Effector memory CD8-positive, alpha-beta T cell (primary cell): ENCODE measurements at places on chromosomes 3 and 15.

DNA sequence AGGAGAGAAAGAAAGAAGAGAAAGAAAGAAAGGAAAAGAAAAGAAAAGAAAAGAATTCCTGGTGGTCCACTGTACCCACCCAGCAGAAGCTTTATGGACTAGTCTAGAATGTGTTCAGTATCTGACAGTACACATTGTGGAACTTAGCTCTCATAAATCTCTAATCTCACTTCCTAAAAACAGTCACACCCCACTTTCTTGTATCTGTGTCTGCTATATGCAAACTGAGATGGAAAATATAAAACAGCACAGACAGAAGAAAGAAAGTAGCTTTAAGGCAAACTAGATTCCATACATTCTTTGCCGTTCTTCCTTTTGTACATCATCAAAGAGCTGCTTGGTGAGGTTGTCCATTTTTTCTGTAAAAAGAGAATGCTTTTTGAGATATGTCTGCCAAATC, 41.1 kb upstream of the GNB5 start:
- H3K4me1 ChIP-seq = peaks cover 3% of the 10 kb centered on the region
- H3K27ac ChIP-seq = no peak overlapping the region
- H3K36me3 ChIP-seq = no peaks in the 10 kb centered on the region
- no peak overlapping the region for H3K4me3 ChIP-seq
- DNase-seq = no peak

- no peak overlapping the region for H3K27ac ChIP-seq
- H3K4me1 ChIP-seq = no peaks in the 10 kb centered on the region
- no peaks in the 10 kb centered on the region for H3K27me3 ChIP-seq
- no peak for DNase-seq
Measured at GRCh38 chr3:115982629-115983028, 359.3 kb downstream of the GAP43 start.

DNA sequence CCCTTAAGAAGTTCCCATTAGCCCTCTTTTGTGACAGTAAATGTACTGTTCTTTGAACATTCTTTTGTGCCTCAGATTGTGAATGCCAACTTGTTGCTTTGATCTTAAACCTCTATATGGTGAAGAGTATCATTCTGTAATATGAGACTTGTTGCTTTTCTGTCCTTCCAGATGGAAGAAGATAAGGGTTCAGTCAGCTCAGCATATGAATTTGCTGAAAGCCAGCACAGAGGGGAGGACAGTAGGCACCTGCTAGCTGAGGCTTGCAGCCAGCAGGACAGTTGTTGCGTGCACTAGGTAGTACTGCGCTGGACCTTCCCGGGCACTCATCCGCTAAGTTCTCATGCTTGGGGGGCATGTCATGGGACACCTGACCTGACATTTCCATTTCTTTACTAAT, 74.7 kb downstream of the DCUN1D1 start:
- H3K36me3 ChIP-seq = peaks cover 39% of the 10 kb centered on the region
- no peak overlapping the region for H3K27ac ChIP-seq
- H3K4me3 ChIP-seq = no peak overlapping the region
- H3K4me1 ChIP-seq = peaks cover 5% of the 10 kb centered on the region
- no peak for DNase-seq

DNA sequence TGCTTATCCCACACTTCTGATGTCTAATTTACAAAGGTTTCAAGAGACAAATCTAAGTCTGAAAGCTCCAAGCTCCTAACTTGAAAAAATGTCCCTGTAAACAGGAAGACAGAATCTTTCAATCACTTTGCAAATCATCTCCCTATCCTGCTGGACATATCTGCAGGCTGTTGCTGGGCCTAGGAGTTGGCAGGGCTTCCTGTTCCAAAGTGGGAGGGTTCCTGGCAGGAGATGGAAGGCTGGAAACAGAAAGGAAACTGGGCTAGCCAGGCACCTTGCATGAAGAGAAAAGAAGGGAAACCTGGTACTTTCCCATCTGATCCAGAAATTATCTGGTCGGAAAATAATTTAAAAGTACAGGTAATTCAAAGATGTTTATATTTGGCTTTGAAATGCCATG, 227.3 kb upstream of the IL12A start:
- peaks cover 6% of the 10 kb centered on the region for H3K4me1 ChIP-seq
- H3K36me3 ChIP-seq = no peaks in the 10 kb centered on the region
- H3K4me3 ChIP-seq = no peak overlapping the region
- H3K27me3 ChIP-seq = peaks cover 34% of the 10 kb centered on the region
- no peak for DNase-seq
- no peak overlapping the region for H3K27ac ChIP-seq

DNA sequence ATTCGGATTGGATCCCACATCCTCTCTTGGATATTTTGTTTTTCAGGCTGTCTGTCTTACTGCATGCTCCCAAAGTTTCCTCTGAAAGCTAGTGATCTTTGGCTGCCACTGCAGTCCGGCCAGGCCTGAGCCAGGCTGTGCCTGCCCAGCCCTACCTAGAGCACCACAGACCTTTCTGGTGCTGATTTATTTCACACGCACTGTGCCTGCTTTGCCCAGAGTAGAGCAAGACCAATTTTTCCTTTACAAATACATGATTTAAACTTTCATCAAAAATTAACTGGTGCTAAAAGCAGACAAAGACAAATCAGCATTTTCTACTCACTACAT, 28.0 kb upstream of the NDUFB4 start:
- no peak overlapping the region for H3K4me3 ChIP-seq
- H3K27ac ChIP-seq = no peak overlapping the region
- H3K36me3 ChIP-seq = no peaks in the 10 kb centered on the region
- peaks cover 48% of the 10 kb centered on the region for H3K27me3 ChIP-seq
- no peaks in the 10 kb centered on the region for H3K4me1 ChIP-seq

GRCh38 chr3:120567370-120568201, 28.6 kb upstream of the NDUFB4 start:
- H3K4me1 ChIP-seq = no peaks in the 10 kb centered on the region
- H3K36me3 ChIP-seq = no peaks in the 10 kb centered on the region
- no peak for DNase-seq
- peak overlapping the region; percentile 21 for H3K4me3 ChIP-seq
- no peak overlapping the region for H3K27ac ChIP-seq
- peaks cover 35% of the 10 kb centered on the region for H3K27me3 ChIP-seq

GRCh38 chr3:126978291-126978690, 4.6 kb upstream of the PLXNA1 start:
- H3K4me1 ChIP-seq = peaks cover 3% of the 10 kb centered on the region
- H3K27ac ChIP-seq = no peak overlapping the region
- peaks cover 16% of the 10 kb centered on the region for H3K36me3 ChIP-seq
- no peak for DNase-seq

- H3K27ac ChIP-seq = no peak overlapping the region
- no peak for DNase-seq
- H3K36me3 ChIP-seq = no peaks in the 10 kb centered on the region
- H3K27me3 ChIP-seq = peaks cover 21% of the 10 kb centered on the region
Measured at GRCh38 chr15:59555696-59556095, 55.9 kb upstream of the GCNT3 start.

DNA sequence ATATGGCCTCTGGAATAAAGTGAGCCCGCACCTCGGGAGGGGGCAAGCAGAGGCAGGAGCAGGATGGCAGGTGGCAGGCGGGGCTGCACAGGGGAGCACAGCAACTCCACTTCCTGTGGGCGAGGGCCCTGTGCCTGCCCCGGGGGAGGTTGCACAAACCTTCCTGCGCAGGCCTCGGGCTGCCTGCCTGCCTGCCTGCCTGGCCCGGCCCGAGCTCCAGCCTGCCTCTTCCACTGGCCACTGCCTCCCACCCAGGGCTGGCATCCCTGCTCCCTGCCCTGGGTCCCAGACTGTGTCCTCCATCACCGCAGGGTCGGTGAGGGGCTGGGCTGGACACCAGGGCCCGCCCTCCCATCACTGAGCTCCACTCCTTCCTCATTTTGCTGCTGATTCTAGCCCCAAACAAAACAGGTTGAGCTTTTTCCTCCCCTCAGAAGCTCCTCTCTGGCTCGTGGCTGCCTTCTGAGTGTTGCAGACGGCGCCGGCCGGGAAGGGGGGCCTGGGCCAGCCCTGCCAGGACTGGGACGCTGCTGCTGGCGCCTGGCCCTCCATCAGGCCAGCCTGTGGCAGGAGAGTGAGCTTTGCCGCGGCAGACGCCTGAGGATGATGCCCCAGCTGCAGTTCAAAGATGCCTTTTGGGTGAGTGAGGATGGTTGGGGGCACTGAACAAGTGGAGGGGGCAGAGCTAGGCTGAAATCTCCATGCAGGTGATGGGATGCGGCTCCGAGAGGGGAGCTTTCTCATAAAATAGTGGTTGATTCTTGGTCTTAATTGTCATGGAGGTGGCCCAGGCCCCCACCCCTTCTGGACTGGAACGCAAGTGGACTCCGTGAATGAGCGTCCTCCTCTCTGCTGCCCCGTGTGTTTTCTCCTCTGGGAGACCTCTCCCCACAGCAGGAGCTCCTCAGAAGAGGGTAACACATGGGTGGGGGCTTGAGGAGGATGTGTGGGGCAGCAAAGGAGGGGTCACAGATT, at the start of gene PSTPIP1:
Gene PSTPIP1, plus strand, starts transcription at position 156 of the 975 bp plus-strand sequence. Its CDS starts 448 bp downstream, at position 604.
- no peaks in the 10 kb centered on the region for H3K27me3 ChIP-seq
- H3K27ac ChIP-seq = peak within 1 kb of the TSS; percentile 98
- peaks cover 67% of the 10 kb centered on the region for H3K4me1 ChIP-seq
- peak; percentile 56 for DNase-seq
- peak within 1 kb of the TSS; percentile 97 for H3K4me3 ChIP-seq

GRCh38 chr3:133944181-133944580, 48.5 kb upstream of the RAB6B start:
- H3K27me3 ChIP-seq = peaks cover 20% of the 10 kb centered on the region
- no peak overlapping the region for H3K4me3 ChIP-seq
- no peak for DNase-seq
- peaks cover 3% of the 10 kb centered on the region for H3K36me3 ChIP-seq

DNA sequence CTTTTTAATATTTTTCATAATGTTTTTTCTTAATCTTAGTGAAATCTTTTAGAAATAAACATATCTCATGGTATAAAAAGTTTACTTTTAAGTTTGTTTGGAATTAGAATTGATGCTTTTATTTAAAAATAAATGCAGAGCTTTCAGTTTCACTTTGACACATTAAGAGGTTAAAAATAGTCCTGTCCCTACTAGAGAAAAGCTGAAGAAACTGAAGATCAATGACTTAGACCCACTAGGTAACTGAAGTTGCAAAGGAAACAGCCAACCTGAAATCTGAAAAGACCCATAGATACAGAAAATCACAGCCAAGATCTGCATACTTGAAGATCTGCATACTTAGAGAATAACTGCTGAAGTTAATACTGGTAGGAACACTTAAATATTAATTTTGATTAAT, 237.6 kb downstream of the RAP2B start:
- no peaks in the 10 kb centered on the region for H3K27me3 ChIP-seq
- peaks cover 4% of the 10 kb centered on the region for H3K4me1 ChIP-seq
- H3K36me3 ChIP-seq = no peaks in the 10 kb centered on the region
- H3K27ac ChIP-seq = peak overlapping the region; percentile 9
- no peak overlapping the region for H3K4me3 ChIP-seq

GRCh38 chr3:41522612-41523011, 323.3 kb downstream of the CTNNB1 start:
- H3K27ac ChIP-seq = no peak overlapping the region
- no peaks in the 10 kb centered on the region for H3K4me1 ChIP-seq
- no peak overlapping the region for H3K4me3 ChIP-seq
- no peaks in the 10 kb centered on the region for H3K27me3 ChIP-seq
- DNase-seq = no peak

DNA sequence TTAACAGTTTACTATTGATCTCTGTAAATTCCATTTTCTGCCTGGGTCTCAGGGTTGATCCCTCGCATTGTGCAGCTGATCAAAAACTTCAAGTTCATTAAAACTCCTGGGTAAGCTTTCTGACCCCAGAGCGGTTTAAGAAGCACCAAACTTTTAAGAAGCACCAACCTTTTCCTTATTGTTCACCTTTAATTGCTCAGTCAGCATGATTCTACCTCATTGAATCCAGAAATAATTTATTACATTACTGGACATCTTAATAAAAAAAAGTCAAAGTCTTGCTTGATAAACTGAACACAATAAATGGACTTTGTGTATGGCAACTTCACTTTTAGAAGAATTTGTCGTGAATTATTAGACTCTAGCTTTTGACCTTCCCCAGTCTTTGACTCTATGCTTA, 46.9 kb downstream of the HDGFL3 start:
- no peak for DNase-seq
- no peaks in the 10 kb centered on the region for H3K36me3 ChIP-seq
- no peaks in the 10 kb centered on the region for H3K4me1 ChIP-seq
- H3K27ac ChIP-seq = no peak overlapping the region
- no peak overlapping the region for H3K4me3 ChIP-seq
- H3K27me3 ChIP-seq = peaks cover 9% of the 10 kb centered on the region

DNA sequence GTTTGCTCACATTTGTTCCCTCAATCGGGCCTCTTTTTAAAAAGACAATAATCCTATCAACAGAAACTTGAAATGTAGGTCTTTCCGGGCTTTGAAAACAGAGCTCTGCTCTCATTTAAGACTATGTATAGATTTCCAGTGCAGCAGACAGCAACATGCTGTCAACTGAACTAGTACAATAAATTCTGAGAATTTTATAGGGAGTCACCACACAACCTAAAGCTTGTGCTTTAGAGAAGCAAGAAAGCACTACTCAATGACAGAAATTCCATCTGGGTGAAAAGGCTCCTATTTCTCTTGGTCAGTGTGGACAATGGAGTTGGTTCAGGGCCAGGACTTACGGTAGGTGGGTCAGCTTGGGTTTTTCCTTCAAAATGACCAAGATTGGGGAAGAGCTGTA, 583.5 kb downstream of the ROBO1 start:
- H3K36me3 ChIP-seq = no peaks in the 10 kb centered on the region
- no peak overlapping the region for H3K4me3 ChIP-seq
- no peak for DNase-seq

DNA sequence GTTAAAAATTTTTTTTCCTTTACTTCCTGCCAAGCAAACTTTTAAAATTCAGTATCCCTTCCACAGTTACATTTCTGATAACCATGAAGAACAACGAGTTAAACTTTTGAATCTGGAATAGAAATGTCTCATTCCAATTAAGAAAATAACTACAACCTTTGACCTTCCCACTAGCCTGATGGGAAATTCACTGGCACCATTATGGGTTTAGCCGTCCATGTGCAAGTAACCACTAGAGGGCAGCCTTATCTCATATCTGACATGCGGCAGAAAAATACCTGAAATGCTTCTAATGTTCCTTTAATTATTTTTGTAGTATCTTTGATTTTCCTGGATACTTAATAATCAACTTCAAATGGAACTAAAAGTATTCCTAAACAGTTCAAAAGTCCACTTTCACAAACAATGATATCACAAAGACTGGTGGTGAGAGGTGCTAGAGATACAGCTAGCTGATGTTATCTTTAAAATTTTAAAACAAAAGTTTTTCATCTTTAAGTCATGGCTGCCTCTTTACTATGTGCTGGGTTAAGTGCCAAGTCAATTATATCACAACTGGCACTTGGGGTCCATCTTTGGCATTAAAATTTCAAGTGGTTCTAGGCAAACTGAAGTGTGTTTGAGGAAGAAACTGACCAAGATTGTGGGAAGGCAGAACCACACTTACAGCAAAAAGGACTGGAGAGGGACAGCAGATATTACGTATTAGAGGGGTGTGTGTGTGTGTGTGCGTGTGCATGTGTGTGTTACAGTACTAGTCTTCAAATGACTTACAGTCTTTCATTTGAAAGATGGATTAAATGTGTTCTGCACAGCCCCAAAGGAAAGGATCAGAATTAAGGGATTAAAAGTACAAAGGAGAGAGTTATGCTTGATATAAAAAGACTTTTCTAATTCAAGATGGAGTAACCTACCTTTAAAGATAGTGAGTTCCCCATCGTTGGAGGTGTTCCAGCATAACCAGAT, 107.1 kb upstream of the ICE2 start:
- peak overlapping the region; percentile 72 for H3K4me3 ChIP-seq
- peak overlapping the region; percentile 87 for H3K27ac ChIP-seq
- peaks cover 49% of the 10 kb centered on the region for H3K4me1 ChIP-seq
- no peaks in the 10 kb centered on the region for H3K27me3 ChIP-seq
- peaks cover 87% of the 10 kb centered on the region for H3K36me3 ChIP-seq
- DNase-seq = peak; percentile 65

- peaks cover 27% of the 10 kb centered on the region for H3K36me3 ChIP-seq
- H3K4me1 ChIP-seq = peaks cover 4% of the 10 kb centered on the region
- H3K4me3 ChIP-seq = no peak overlapping the region
- no peaks in the 10 kb centered on the region for H3K27me3 ChIP-seq
- no peak overlapping the region for H3K27ac ChIP-seq
Measured at GRCh38 chr3:172332256-172333041, 115.8 kb downstream of the GHSR start.
